ENCODE measurements at places on chromosomes 1 and 21.
A peak's percentile ranks its signal among the peaks of the same experiment; 100 is the strongest.

GRCh38 chr1:163768576-163768975 is 446.8 kb downstream of the NUF2 start:
- DNase-seq = no peak

DNA sequence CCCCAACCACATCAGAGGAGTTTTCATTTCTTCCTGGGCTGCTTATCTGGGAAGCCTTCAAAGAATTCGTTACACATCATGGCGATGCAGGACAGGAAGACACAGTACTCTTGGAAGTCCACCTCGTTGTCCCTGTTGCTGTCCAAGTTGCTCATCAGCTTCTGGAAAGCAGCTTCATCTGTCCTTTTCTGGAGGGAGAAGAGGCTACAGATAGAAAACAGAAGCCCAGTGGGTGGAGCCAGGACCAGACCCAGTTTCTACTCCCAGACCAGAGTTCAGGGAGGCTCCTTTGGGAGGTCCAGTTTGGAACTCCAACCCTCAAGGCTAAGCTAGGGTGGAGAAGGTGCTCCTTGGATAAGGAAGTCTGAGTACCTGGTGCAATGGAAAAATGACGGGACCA is 1.9 kb downstream of the S100A4 start:
- no peak for DNase-seq

DNA sequence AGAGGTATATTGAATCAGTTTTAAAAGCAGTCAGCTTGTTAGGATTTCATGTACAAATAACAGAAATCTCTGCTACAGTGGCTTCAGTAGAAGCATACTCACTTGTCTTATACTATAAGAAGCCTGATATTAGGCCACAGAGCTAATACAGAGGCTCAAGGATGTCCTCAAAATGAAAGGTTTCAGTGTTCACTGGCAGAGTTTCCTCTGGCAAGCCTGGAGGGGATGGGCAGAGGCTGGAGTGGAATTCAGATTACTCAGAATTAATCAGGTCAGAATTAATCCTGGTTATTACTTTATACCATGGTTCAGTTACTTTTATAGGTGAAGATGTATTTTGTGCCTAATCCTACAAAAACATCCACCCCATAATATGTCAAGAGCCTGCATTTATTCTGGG is 520.5 kb downstream of the USP25 start:
- DNase-seq = no peak

DNA sequence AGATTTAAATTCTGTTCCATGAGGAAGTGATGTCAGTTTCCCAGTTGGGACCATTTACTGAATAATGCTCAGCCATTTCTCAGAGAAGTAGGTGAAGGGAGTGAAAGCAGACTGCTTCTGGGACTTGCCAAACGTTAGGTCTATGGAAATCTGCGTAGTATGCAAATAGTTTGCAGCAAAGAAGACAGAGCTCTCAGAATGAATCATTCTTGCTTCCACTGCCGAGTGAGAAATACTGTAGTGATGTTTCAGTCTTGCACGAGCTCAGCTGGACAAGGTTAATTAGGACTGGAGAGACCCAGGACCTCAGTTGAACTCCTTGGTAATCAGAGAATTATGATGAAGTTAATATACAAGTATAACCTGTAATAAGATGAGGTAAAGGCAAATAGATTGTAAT is 317.7 kb upstream of the DAB1 start:
- DNase-seq = no peak

DNA sequence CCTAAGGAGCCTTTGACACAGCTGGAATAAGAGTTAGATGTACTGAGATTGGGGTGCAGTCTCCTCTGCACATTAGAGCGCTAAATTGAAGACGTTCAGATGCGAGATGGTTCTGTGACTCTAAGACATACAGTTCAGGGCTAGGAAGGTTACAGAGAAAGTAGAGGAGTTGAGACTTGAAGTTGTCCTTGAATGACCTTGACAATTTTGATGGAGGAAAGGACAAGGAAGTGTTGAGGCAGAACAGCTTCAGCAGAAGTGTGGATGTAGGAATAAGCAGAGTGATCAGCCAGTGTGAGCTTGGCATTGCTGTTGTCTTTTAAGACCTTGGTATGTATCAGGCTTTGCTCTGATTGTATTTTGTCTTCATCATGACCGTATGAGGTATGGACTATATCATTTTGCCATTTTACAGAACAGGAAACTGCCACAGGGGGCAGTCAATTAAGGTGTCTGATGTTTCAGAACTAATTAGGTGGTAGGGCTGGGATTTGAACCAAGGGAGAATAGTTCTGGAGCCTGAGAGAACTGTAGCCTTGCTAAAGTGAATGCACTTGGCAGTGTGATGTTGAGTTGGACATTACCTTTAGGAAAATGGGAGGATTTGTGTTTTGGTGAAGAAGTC is 9.2 kb downstream of the TTF2 start:
- DNase-seq = no peak

GRCh38 chr1:36187800-36188593 is 32.0 kb downstream of the MAP7D1 start:
- DNase-seq = peak; percentile 37

DNA sequence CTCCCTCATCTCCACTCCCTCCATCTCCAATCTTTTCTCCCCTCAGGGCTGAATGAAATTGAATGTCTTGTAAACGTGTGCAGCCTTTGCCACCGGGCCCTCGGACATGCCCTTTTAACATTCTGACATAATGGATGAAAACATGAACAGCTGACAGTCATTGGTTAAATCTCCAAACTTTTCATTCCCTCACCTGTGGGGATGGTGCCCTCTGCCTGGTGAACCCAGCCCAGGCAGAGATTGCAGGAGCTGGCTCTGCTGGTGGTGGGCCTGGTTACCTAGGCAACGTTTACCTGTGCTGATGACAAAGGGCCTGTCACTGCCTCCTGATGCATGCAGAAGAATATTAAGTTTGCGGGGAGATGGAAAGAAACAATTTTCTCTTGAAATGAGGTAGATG is 21.3 kb downstream of the ST6GALNAC3 start:
- DNase-seq = no peak

- DNase-seq = no peak
Measured at GRCh38 chr1:192573499-192573898, 2.1 kb upstream of the RGS1 start.

DNA sequence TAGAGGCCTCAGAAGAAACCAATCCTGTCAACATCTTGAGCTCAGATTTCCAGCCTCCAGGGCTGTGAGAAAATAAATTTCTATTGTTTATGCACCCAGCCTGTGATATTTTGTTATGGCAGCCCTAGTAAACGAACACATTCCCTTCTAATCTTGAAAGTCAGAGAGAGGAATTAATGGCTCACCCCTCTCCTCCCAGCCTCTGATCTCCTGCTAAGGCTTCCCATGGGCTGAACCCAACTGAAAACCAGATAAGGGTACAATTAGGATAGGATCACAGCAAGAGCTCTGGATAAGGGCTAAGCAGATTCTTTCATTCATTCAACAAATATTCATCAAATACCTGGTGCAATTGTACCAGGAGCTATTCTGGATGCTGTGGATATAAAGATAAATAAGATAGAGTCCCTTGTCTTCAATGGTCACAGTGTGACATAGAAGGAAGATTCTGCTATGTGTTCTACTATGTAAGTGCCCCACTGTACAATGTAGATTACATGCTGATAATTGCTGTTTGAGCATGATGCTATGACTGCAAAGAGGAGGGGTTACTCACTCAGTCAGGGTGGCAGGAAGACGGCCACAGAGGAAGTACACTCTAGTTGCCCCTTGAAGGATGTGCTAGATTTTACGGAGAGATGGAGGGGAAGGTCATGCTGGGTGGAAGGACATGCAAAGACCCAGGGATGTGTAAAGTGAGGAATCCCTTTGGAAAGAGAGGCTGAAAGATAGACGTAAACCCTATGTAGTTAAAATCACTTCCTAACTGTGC is 203.3 kb upstream of the JUN start:
- no peak for DNase-seq

DNA sequence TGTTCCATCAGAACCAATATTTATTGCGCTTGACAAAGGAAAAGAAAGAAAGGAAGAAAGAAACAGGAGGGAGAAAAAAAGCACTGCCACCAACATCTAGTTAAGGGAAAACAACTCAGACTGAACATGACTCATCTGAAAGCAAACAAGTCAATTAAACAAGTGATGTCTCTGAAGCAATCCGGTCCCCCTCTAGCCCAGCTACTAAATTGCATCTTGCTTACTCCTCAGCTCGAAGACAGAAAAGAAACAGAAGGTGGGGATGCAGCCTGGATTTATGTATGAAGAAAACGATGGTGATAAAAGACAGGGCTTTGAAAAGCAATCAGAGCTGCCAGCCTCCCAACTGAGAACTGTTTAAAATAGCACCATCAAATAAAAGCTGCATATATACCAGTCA is 188.2 kb downstream of the OMA1 start:
- no peak for DNase-seq

- DNase-seq = no peak
Measured at GRCh38 chr1:211761400-211761799, 69.2 kb downstream of the LPGAT1 start.

GRCh38 chr1:197967066-197967465 is 49.9 kb downstream of the LHX9 start:
- DNase-seq = no peak

- DNase-seq = no peak
Measured at GRCh38 chr1:201538612-201539551, at the start of gene NAV1. TSS of gene NAV1 (plus strand) at chr1:201539127. CDS start at chr1:201622885, 83,758 bp downstream.
